ENCODE measurements at places on chromosomes 4 and X.

- no peak for DNase-seq
Measured at GRCh38 chr4:144970597-144970996, 127.4 kb downstream of the ANAPC10 start.

DNA sequence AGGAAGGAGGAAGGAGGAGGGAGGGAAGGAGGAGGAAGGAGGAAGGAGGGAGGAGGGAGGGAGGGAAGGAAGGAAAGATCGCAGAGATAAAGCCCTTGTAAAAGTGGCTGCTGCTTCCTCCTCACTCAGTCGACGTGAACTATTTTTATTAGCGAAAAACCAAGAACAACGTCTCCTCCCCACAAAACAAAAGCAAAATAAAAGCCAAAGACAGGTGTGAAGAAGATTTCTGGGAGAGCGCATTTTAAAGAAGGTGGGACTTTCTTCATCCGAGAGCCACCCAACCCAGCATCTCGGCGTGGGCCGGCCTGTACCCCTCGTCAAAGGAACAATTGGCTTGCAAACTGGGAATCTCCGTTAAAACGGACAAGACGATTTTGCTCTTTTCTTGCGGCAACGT lies 40.7 kb upstream of the ASMTL start:
- no peak for DNase-seq

DNA sequence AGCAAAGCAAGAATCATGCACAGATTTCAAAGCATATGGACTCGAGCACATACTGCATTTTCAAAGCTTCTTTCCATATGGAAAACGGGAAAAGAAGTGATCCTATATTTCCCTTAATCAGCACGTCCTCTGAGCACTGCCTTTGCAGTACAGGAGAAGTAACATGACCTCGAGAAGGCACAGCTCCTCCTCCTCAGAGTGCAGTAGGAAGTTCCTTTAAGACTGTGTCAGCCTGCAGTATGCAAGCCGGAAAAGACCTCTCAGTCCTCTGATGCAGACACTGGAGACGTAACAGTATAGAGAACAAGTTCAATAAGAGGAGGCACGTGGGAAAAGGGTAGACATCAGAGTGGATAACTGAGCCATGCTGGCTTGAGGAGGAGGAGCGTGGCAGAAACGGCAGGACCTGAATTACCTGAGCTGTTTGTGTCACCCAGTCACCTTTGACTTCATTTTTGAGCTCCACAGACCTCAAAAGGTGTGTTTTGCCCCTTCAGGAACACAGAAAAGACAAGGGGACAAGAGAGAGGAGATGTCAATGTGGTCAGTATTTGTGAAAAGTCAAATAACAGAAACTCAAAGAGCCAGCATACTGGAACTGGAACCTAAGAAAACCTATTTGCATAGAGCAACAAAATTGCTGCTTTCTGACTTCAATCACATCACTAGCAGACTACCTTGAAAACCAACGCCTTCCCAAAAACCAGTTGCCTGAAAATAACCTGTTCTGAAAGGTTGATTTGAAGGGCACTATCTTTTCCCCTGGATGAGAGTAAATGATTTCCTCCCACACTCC lies 20.8 kb downstream of the IRF2 start:
- DNase-seq = no peak

DNA sequence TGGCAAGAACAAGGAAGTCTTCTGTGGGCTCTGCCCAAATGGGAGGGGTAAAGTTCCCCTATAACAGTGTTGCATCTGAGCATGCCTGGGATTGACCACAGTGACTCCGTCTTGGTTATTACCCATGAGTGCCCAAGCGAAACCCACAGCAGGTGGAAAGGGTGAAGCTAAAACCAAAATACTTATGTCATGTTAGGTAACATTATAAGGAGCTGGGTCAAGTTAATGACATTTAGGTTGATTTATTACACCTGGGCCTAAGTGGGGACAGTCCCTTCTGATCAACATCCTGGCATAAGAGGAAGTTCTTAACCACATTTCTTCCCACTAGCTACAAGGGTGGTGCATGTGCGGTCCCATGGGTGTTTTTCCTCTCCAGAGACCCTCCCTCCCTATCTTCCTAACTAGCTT lies 1.3 kb upstream of the ZNF732 start:
- DNase-seq = no peak

DNA sequence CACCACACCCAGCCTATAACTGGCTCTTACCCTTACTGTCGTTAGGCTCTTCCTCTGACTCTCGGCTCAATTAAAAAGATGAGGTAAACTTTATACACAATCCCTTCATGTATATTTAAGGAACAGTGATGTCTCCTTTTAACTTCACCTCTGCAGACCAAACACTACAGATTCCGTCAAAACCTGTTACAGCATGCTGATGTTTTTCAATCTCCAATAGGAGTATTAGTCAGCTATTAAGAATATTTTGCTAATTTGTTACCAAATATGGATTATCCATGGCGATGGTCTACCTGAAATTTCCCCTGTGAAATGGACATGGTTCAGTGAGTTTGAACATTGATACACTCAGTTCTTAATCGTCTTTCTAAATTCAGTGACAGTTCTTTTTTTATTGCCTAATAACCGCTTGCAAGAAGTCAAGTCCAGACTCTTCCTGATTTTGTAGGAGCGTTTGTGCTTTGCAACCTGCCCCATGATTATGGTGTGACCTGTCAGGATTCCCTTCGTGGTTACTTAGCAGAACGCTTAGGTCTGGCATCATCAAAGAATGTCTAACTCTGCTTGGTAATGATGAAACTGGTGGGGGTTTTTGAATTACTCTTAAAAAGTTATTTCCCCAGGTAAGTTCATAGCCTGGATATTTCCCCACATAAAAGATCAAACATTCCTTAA lies 72.2 kb upstream of the STOX2 start:
- no peak for DNase-seq

- DNase-seq = no peak
Measured at GRCh38 chr4:15897577-15897976, 41.0 kb downstream of the FGFBP1 start.

DNA sequence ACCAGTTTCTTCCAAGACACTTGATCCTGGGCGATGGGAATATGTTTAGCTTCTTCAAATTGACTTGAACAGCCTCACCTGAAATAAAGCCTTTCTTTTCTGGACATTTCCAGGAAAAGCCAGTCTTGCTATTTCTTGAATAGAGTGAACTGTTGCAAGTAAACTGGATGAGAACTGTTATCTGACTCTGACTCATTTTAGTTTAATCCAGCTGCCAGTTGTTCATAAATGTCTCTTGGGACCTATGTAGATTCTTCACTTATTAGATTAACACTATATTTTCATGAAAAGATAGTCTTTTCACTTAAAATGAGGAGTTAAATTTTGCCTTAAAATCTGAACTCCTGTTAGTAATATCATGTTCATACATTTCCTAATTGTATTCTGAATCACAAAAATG lies 615.4 kb upstream of the GALNT7 start:
- no peak for DNase-seq

DNA sequence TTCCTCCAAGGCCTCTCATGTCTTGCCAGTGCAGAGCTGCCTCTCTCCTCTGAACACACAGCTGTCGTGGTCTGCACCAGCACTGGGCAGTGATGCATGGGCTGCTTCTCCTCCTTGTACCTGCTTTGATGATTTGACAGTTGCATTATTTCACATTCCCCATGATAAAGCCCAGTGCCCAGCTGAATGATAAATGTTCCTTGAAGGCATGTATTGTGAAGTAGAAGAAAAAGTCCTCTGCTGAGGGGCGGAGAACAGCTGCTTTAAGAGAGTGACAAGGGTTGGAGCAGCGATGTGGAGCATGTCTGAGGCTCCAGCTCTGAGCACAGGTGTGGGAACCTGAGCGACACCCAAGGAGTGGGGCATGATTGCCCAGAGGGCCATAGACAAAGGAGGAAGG lies 21.1 kb upstream of the TRIM2 start:
- no peak for DNase-seq

- DNase-seq = no peak
Measured at GRCh38 chr4:177485528-177485927, 43.3 kb upstream of the AGA start.

DNA sequence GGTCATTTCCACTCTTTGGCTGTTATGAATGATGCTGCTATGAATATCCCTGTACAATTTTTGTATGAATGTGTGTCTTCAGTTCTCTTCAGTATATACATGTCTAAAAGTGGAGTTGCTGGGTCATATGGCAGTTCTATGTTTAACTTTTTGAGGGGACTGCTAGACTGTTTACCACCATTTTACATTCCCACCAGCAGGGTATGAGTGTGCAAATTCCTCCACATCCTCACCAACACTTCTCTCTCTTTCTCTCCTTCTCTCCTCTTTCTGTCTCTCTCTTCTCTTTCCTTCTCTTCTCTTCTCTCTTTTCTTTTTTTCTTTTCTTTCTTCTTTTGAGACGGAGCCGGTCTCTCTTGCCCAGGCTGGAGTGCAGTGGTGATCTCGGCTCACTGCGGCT lies 7.8 kb downstream of the WWC2 start:
- DNase-seq = no peak

- DNase-seq = no peak
Measured at GRCh38 chrX:132795181-132795580, 163.2 kb downstream of the HS6ST2 start.

- DNase-seq = no peak
Measured at GRCh38 chr4:107155366-107155765, 119.3 kb upstream of the DKK2 start.

- no peak for DNase-seq
Measured at GRCh38 chr4:153260553-153261300, 56.5 kb downstream of the TRIM2 start.

DNA sequence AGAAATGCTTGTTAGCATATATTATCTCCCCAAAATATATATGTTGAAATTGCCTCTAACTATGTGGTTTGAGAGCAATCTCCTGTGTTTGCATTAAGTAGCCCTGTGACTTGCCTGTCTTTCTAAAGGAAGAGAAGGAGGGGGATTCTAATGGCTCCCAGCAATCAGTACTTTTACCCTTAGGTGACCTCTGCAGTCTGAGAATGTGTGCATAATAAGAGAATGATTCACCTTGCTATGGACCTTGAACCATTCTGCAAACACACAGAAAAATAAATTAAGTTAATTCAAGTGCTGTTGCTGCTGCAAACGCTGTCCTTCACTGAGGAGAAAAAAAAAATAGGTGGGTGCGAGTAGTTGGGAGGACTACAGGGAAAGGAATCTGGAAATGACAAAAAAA lies 322.2 kb downstream of the IQCM start:
- DNase-seq = no peak

DNA sequence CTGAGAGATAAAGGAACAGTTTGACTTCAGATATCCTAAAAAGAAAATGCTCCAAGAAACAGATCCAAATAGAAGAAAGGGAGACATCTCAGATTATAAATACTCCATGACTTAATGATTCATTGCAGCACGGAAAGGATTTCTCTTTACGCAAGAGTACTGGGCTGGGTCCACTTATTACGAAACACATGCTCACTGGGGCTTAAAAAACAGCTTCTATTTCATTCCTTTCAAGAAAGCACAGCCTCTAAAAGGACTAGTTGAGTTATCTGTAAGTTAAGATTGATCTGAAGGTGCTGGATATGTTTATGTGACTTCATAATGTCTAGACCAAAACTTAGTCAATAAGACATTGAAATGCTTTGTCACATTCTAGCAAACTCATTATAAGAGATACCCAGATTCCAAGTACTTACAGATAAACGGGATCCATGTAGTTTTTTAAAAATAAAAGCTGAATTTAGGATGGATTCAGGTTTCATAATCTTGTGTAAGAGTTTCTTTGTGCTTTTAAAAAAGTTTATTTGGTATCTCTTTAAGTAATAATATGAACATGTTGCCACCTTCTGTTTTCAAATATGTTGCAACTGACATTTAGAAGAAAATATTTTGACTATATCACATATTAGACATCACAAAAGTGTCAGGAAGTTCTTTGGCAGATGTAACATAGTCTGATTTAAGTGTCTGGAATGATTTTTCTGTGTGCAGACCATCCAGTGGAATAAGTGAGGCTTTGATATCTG lies 109.5 kb upstream of the MYOZ2 start:
- no peak for DNase-seq

- no peak for DNase-seq
Measured at GRCh38 chrX:567891-568290, 62.7 kb upstream of the SHOX start.

DNA sequence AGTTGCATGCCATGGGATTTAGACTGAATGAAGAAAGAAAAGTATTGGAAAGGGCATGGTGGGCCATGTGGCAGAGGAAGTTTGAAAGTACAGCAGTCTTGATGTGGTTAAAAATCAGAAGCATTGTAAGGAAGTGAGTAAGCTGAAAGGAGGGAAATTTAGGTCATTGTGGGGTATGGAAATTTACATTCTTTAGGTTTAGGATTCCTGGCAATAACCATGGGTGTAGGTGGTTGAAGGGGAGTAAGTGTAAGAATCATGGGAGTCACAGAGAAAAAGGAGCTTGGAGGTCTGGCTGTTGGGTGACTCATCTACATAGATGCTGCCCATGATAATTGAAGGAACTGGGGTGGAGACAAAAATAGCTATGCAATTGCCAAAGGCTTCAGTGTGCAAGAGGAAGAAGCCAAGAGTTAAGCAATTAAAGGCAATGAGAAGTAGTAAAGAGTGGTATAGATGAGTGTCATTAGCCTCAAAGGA lies 243.8 kb upstream of the LDB2 start:
- DNase-seq = no peak

DNA sequence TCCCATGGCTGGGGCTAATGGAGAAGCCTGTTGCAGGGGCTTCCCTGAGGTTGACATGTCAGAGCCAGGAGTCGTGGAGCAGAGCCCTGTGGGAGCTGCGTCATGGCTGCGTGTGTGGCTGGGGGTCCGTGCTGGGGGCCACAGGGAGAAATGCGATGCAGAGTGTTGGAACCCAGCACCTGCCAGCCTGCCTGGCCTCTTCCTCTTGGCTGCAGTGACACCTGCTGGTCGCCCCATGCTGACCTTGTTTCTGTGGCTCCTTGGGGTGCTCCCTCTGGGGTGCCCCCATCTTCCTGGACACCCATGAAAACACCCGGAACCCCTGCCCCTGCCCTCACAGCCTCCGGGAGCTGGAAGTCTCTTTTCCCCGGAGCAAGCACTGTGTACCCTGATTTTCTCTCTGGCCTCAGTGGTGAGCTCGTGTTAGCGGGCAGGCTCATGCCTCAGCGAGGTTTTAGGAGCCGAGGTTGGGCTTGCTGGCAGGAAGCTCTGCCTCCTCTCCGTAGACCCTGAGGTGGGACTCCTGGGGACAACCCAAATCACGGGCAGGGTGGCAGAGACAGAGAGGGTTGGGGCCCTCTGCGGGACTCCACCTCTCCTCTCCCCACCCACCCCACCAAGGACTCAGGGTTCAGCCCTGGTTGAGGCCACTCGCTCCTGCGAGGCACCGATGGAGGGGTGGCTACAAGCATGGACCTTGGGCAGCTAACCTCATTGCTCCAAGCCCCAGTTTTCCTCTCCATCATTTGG lies 103.7 kb downstream of the SORCS2 start:
- no peak for DNase-seq

- no peak for DNase-seq
Measured at GRCh38 chrX:71606536-71607216, 11.6 kb downstream of the CXCR3 start.

- DNase-seq = no peak
Measured at GRCh38 chrX:101676571-101676970, 16.9 kb upstream of the ARMCX2 start.

GRCh38 chr4:143559757-143560147 lies 46.2 kb downstream of the SMARCA5 start:
- DNase-seq = no peak

GRCh38 chr4:143658336-143658735 lies 42.1 kb downstream of the FREM3 start:
- no peak for DNase-seq

GRCh38 chr4:41692717-41693345 lies 55.7 kb downstream of the PHOX2B start:
- no peak for DNase-seq

GRCh38 chrX:19875050-19875431 lies 12.4 kb downstream of the SH3KBP1 start:
- DNase-seq = no peak
